Iris pigment epithelial cell (primary cell): ENCODE measurements at places on chromosomes 7 and 10.

GRCh38 chr10:113274176-113274829 is 278.6 kb upstream of the HABP2 start:
- DNase-seq, result no peak

GRCh38 chr7:105014693-105015389 is 836 bp downstream of the KMT2E start:
- DNase-seq, result peak; percentile 58

GRCh38 chr7:17384400-17384799 is 85.9 kb downstream of the AHR start:
- DNase-seq, result no peak

DNA sequence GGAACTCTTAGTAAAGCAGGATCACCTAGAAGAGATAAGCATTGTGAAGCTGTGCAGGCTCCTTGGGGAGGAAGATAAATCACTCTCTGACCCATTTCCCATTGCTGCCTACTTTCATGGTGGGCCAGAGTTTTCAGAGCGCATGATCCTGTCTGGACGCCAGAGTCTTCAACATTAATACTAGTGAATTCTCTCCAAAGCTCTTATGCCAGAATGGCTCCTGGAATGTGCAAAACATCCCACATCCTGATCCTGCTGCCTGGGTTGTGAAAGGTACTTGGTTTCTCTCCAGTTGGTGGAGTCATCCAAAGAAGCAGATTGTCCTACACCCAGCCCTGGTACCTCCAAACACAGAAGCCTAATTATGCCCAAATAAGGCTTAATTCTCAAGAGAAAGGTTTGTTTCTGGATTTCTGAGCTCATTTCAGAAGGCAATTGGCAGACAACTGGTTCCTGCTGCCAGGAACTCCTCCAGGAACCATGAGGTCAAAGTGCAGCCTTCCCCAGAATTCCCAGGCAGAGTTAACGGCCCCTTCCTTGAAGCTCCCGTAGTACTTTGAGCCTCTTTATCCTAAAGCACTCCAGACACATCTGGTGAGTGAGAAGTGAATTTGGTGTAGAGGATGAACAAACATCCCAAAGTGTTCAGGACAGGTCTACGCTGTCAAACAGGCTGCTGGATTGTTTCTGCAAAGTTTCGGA is 495.2 kb downstream of the PLXNA4 start:
- no peak for DNase-seq

- DNase-seq, result no peak
Measured at GRCh38 chr10:86215712-86216111, 150.9 kb downstream of the GRID1 start.

DNA sequence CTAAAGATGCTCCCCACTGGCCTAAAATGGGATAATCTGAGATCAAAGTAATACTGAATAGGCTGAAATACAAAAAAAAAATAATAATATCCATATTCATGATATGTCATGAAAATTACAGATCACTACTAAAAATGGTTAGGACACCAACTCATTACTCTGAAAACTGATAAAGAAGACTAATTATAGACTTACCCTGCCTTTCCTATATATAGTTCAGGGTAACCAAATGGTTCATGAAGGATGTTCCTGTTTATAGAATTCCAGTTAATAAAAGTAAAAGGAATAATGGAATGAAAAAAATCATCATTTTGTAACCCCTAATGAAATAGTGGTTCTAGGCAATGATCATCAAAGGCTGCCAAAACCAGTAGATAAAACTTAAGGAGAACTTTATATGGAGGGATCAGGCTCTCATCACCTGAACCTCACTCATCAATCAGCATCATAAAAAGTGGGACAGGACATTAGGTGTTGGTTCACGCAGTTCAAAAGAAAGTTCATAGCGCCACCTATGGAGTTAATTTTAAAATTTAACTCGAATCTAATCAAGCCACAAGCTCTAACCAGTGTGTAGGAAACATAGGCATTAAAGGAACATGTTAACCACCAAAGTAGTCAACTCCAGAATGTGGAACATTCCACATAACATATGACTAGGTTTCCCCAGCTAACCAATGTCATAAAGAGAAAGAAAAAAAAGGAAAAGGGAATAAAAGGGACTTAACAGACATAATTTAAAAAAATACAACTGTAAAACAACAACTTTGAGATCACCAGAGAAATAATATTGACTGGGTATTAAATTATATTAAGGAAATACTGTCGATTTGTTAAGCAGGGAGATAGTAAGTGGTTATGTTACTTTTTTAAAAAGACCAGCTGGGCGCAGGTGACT is 35.7 kb downstream of the P4HA1 start:
- peak; percentile 46 for DNase-seq

- peak; percentile 67 for DNase-seq
Measured at GRCh38 chr10:110600487-110601101, 33.1 kb downstream of the SMC3 start.

DNA sequence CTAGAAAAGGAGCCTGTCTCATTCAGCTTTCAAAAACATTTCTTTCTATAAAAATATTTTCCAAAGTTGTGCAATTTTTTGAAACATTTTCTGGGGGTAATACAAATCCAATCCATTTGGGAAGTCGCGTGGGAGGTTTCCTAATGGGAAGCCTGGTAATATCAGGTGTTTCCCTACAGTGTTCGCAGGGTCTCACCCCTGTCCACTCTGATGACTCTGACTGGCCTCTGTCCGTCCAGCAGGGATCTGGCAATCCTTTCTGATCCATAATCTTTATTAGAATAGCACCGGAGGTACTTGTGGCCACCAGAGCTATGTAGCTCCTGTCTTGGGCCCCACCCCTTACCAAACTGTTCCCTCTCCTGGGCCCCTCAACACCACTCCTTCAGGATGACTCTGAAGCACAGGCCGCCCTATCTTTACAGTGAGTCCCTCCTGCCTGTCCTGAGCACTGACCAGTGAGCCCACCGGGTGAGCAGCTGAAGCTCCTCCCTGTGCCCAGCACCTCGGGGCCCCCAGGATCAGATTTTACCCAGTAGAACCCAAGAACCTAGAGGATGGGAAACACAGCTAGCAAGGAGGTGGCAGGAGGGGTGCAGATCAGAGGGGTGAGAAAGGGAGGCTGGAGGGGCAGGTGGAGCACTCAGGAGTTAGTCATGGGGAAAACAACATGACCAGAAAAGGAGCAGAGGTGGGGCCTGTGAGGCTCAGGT is 84.8 kb downstream of the PTPRE start:
- peak; percentile 49 for DNase-seq

DNA sequence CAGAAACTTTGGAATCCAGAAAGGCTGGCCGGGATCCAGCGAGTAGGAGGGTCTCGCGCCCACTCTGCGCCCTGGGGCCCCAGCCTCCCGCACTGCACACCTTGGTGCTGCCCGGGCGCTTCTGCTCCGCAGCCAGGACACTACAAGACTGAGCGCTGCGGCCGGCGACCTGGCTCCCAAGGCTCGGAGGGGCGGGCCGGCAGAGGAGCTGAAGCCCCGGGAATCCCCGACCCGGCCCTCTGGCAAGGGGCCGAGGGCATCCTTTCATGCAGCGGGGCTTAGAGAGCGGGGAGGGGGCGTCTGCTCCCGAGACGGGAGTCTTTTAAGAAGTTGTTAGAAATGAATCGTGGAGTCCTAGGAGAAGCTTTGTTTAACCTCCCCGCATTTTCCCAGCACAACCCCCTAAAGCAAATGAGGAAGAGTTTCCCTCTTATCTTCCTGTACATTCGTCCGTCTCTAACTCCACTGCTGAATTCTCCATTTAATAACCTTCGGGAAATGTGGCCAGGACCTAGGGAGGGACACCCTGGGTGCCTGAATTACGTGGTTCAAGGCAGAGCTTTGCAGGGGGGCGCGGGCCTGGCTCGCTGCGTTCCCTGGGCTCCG is 1.1 kb downstream of the VWC2 start:
- no peak for DNase-seq

- DNase-seq, result peak; percentile 72
Measured at GRCh38 chr10:29535012-29535777, 99.6 kb downstream of the SVIL start.

DNA sequence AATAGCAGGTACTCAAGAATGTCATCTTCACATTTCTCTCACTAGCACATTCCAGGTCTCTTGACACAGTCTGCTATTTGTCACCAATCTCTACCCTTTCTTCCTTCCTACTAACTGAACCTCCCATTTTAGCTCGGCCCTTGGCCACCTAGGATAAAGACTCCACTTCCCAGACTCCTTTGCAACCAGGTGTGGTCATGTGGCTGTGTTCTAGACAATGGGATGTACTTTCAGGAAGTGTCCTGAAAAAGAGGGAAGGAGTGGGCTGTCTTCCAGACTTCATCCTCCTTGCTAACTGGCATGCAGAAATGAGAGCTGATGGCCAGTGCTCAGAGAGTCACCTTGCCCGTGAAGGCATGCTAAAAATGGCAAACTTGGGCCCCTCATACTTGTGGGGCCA is 139.2 kb downstream of the AMPH start:
- no peak for DNase-seq

DNA sequence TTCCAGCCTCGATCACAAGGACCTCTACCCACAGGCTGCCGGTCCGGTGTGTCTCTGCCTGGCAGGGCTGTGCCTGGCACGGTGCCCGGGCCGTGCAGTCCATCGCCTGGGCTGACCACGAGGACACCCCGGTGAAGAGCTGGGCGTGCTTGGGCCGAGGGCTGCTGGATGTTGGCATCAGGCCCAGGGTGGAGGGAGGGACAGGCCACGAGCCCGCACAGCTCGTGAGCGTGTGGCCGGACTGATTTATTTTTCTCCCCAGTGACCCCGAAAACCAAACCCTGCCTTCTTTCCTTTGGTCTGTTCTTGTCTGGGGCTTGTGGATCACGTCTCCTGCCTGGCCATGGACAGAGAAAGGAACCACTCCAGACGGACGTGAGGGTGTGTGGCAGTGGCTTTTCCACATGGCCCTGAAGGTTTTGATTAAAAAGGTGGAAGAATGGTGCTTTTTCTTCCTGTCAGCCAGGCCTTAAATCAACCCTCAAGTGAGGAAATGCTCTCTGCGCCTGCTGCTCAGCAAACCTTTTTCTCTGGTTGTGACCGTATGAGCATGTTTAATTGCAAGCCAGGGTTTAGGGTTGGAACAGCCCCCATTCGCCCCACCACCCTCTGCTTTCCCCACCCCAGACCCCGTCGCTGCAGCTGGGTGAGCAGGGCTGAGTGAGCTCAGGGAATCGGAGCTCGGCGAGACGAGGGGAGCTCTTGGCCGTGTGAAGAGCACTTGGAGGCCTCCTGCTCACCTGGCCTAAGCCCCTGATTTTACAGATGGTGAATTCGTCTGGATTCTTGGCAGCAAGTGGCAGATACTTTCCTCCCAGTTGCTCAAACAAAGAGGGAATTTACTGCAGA is 130.1 kb downstream of the RGS10 start:
- peak; percentile 79 for DNase-seq

- no peak for DNase-seq
Measured at GRCh38 chr10:107104026-107104652, 60.4 kb downstream of the SORCS1 start.

DNA sequence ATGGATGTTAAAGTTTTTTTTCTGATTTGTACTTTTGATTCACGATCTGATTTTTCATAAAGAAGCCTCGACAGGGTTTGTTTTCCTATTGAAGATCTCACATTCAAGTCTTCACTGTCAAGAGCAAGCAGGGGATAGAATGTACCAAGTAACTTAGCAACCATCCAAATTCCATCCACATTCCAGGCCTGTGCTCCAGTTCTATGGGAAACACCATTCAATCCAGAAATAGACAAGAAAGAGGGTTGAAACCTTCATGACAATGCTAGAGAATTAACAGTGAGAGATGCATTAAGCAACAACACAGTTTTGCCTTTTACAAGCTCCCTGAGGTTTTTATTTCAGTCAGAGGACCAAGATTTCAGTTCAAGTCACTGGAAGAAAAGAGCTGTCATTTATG is 300.2 kb downstream of the NEBL start:
- peak; percentile 36 for DNase-seq

GRCh38 chr7:10934292-10934691 is 39.4 kb upstream of the PHF14 start:
- DNase-seq, result peak; percentile 58

DNA sequence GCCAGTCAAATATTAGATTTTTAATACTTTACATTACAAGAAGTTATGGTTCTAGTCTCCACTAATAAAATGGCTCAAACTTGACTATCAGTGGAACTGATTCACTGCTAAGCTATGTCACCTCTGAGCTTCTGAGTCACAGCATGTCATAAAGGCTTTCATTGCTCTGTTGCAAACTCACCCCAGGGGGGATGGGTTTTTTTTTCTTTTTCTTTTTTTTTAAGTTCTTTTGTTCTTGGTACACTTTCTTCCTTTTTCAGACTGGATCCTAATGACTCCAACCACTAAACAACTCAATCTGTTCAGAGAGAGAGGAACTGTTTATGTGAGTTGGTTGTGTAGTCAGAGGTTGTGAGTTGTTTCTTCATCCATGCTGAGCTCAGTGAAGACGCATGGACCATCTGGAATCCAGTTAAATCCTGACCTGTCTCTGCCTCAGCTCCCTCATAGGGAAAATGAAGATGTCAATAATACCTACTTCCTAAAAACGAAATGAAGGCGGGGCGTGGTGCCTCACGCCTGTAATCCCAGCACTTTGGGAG is 11.0 kb downstream of the MYOF start:
- peak; percentile 96 for DNase-seq

- DNase-seq, result no peak
Measured at GRCh38 chr10:28400681-28401080, 97.8 kb upstream of the MPP7 start.

DNA sequence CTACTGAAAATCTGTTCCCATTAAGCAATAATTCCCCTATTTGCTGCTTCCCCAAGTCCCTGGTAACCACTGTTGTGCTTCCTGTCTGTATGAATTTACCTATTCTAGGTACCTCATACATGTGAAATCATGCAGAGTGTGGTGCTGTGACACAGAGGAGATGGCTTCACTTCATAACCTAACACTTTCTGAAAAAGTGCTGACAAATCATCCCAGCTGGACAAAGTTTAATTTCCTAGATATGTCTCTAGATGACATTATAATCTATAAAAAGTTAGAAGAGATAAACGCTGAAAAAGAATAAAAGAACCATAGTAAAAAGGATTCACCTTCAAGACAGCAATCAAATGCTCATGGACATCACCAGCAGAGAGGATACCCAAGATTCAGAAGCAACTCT is 277.9 kb downstream of the SKIDA1 start:
- DNase-seq, result no peak

DNA sequence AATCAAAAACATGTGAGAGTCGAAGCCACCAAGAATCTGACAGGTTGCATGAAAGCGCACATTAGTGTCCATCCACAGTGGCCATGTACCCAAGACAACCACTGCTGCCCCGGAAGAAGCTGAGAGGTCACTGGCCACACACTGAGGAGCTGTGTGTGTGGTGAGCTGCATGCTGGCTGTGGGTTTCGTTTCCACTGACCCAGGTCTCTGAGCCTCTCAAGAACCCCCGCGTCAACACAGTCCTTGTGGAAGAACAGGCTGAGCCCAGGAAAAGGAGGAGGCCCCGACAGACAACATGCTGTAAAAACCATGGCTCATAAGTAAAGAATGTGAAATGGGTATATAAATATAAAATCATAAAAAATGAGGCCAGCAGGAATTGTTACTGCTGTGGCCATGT is 8.2 kb downstream of the VIPR2 start:
- DNase-seq, result no peak
